ENCODE measurements at places on chromosomes 12 and 14.

DNA sequence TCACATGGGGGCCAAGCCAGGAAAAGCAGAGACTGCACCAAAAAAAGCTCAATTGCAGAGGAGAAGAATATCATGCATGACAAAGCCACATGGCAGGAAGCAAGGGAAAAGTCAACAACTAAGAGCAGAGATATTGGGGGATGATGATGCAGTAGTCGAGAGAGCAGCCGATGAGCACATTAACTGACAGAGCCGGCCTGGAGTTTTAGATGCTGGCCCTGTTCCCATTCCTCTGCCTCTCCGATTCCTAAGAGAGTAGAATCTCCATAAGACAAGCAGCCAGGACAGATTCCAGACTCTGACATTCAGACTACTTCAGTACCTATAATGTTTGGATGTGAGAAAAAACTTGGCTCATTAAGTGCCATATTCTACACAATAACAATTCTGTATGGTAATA lies 155.9 kb downstream of the KCNH5 start:
- no peak for DNase-seq

DNA sequence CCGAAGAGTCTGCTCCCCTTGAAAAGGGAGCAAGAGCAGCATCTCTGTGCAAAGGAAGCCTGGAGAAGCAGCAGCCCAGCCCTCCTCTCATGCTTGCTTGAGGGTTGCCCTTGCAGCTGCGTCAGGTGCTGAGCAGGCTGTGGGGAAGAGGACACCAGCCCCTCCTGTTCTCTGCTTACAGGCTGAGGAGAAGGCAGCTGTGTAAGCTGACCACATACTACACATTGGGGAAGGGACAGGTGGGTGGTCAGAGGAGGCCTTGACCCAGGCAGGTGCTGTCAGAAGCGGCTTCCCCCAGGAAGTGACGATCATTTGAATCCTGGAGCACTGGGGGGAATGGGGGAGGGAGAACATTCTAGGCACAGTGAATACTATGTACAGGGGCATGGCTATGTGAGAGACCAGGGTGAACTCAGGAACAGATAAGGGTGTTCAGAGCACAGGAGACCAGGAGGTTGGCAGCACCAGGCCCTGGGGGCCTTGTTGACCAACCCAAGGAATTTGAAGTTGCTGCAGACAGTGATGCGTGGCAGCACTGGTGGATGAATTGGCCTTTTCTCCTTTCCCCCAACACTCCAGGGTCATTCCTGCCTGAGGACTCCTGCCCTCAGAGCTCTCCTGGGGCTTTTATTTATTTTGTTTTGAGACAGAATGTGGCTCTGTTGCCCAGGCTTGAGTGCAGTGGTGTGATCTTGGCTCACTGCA lies 2.7 kb upstream of the KLC1 start:
- DNase-seq, result no peak

GRCh38 chr12:95197636-95198035 lies 19.6 kb downstream of the FGD6 start:
- no peak for DNase-seq

DNA sequence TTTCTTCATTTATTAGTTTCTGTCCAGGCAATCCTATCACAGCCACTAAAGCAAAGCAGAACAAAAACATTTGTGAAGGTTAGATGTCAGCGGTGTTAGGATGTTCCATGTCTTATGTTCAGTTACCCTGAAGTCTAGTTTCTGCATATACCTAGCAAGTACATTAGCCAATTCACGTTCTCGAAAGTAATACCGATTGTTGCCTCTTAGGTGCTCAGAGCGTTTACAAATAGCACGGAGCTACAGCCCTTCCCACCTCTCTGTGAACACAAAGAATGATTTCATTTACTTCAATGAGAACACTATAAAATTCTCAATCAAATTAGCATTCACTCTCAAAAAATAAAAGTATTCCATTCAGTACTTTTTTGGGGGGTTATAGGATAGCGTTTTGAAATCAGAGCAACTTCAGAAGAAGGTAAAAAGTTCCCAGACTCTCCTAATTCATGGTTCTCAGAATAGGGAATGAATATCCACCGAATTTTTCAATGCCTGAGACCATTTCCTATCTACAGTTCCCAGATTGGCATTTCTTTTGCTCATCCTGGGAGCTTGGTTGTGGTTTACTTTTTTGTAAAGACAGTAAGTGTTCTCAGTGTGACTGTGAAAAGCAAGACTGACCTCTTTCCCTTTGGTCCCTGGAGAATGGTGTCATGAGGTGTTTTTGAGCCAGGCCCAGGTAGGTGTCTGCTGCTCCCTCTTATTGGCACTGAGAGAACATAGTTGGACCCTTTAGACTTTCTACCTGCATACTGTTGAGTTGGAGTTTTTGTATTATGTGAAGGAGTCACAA lies 488.0 kb upstream of the RGS6 start:
- no peak for DNase-seq

DNA sequence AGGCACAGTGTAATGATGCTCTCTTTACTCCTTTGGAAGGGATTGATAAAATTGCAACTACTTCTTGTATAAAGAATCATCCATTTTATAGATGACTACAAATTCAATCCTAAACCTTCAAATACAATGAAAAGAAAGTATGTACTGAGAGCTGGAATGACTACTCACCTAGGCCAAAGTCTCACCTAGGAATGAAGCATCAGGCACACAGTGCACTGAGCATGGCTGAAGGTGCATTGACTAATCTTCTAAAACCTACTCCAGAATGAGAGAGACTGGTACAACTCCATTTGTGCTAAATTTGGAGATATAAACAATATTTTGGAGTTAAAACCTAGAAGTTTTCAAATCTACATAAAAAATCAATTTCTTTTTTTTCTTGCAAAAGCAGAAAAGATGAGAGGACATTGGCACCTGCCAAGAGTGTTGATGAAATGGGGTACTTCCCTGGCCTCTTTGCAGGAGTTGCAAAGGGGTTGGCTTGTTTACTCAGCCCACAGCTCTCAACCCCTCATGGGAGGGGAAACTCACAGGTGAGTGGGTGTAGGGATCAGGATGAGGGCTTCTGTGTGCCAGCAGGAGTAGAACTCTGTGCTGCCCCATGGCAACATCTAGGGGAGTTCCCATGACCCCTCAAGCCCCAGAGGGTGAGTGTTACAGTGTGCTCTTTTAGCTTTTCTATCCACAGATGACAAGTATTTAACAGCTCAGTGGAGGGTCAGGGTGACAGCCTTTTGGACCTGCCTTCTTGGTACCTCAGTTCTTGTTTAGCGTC lies 31.3 kb downstream of the CLECL1 start:
- DNase-seq, result no peak

DNA sequence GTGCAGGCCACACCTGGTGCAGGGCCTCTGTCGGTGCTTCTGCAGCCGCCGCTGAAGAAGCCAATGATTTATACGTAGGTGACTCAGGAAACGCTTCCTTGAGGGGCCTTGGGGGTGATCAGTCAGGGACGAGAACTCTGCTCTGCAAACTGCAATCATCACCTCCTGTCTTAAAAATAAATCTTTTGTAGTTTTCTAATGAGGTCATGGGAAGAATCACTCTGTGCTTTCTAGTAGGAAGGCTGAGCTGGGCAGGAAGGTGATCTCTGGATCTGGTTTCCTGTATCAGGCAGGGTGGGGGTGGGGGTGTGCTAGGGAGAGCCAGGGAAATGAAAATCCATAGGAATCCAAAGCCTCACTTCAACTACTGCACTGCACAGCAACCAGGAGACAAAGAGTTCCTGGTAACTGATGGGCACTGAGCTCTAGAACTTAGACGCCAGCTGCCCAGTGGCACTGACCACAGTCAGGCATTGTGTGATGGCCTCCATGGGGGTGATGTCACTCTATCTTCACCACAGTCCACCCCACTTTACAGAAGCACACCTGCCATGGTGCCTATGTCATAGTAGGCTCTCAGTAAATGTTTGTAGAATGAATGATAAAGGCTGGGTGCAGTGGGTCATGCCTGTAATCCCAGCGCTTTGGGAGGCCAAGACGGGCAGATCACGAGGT lies 292.4 kb upstream of the PWP1 start:
- DNase-seq, result no peak
